ENCODE measurements at places on chromosomes 5 and 9. TPM values are rescaled to one million over a fixed set of nuclear protein-coding genes. Genes with fewer than 3 reads are reported as not detected.

DNA sequence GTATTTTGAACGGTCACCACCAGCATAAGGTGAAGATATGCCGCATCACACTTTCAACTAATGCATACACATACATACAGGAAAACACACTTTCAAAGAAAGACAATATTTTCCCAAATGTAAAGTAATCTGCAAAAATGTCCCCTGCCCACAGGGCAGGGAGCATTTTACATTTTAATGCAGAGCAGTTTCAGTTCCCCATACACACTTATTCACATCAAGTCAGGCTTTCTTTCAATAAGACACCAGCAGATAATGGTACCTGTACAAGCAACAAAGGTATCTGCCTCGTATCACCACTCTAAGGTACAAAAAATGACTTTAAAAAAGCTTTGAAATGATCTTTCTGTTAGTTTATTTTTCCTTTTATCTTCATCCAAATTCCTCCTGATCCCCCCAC is 247.1 kb upstream of the CCNG1 start:
- no peak for DNase-seq

DNA sequence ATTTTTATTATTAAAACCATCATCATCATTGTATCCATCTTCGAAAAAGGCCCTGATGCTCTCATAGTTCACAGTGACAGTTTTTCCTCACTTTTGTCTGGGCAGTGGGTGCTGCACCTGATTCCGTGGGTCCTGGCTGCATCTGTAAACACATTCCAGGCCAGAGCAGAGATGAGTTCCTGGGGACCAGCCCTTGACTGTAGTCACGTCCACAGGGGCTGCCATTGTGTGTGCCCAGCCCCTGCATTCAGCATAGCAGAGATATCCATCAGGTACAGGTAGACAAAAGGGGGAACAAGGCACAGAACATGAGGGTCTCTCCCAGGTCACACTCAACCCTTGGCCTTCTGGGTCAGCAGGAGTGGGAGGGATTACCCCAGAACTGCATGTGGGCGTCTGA is 189.0 kb downstream of the NR3C1 start:
- DNase-seq: no peak

DNA sequence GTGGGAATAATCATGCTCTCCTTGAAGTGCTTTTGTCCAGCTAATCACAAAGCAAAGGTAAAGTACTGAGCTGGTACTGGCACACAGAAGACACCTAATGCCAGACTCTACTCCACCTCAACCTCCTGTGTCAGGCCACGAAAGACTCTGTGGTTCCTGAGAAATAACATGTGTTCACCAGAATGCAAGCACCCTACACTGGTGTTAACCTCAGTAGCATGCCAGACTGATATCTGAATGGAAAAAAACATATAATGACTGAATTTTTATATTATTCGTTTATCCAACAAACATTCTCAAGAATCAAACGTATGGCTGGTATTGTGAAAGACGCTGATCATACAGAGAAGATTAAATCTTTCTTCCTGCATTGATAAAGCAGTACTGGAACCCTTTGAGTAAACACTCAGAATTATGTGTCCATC is 97.1 kb upstream of the IFNE start:
- DNase-seq: no peak

DNA sequence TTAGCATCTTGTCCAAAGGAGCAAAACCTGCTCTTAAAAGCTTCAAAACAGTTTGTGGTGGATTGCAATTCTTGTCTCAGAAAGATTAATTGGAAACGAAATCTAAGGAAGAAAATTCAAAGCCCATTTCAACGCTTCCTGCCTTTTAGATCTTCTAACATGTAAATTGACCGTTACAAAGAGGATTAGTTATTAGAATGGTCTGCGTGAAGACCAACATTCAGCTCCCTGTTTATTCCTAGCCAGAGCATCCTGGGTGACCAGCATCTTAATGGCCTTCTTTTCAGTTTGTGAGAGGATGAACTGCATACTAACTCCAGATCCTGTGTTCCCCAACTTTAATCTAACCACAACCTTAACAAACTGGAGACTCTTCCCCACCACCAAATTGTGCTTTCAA is 109.9 kb upstream of the SLC1A3 start:
- DNase-seq: no peak

The HSPB3 gene
- total RNA-seq: not detected

The PCDHGC5 gene
- total RNA-seq: 0.69 TPM

The HAVCR1 gene
- total RNA-seq: 0.42 TPM
